ENCODE measurements at places on chromosomes 3 and 15.

GRCh38 chr3:15467227-15468181, 40.1 kb downstream of the EAF1 start:
- DNase-seq = no peak

DNA sequence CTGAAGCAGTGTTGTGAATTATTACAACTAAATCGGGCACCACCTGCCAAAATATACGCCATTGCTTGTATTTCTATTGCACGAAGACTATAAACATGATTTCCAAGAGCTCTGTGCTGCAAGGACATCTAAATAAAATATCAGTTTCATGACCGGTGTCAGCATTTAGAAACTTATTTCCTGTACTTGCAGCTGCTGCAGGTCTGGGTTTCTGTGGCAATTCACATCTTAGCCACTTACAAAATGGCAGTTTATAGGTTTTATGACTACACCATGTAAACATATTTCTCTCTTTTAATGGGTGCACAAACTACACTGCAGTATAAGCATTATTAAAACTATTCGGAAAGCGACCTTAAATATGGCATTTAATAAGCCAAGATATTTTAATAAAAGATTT, 359.4 kb downstream of the VPS13C start:
- DNase-seq = no peak

GRCh38 chr15:88674661-88675060, 35.8 kb downstream of the ISG20 start:
- DNase-seq = peak; percentile 70

- no peak for DNase-seq
These were observed 36.1 kb upstream of the EPHB3 start for GRCh38 chr3:184525337-184526087.

- peak; percentile 48 for DNase-seq
These were observed 552.6 kb downstream of the NSUN3 start for GRCh38 chr3:94615275-94616065.

- no peak for DNase-seq
These were observed 257.2 kb upstream of the NECTIN3 start for GRCh38 chr3:110814170-110815007.

- DNase-seq = no peak
These were observed 254.7 kb downstream of the SOX2 start for GRCh38 chr3:181966393-181966792.

- DNase-seq = no peak
These were observed 214.1 kb downstream of the NECTIN3 start for GRCh38 chr3:111285694-111286093.

DNA sequence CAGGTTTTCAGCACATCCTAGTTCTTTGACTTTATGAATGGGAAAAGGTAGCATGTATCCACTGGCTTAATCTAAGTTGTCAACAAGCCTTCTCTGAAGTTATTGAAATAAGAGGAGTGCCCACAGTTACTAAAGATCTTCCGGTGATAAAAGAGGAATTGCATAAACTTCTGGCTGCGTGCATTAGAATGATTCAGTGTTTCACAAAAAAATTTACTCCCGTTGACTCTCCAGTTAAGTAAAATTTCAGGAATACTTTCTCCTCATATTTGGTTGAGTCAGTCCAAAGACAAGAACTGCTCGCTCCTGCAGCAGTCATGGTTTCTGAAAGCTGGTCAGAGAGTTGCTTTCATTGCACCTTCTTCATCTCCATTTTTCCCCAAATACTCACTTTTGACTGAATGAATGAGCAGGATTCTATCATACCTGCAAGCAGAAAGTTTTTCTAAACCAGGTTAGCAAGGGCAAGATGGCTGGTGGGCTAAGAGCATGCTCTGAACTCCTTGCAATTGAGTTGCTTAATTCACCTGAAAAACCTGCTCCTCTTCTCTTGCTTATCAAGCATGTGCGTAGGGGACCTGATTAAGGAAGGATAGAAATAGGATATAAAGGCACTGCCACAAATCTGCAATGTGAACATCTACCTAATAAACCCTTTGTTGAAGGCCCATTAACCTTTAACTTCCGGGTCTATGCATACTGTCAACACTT, 64.2 kb upstream of the TIMP4 start:
- no peak for DNase-seq

DNA sequence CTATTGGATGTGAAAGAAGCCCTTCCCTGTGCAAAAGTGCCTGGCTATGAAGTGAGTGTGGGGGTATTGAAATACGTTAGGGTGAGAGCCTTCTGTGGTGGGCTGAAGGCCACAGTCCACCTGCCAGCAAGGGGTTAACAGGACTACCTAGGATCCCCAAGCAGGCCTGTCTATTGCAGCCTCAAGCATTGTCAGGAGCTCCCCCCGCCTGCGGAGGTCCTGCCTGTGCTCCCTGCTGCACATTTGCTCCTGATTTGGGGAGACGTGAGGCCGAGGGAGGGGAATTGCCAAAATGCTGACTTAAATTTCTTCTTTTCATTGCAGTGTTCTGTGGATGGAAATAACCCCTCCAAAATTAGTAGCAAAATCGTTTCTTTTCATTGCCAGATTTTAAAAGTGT, 56.2 kb downstream of the GABRG3 start:
- no peak for DNase-seq

DNA sequence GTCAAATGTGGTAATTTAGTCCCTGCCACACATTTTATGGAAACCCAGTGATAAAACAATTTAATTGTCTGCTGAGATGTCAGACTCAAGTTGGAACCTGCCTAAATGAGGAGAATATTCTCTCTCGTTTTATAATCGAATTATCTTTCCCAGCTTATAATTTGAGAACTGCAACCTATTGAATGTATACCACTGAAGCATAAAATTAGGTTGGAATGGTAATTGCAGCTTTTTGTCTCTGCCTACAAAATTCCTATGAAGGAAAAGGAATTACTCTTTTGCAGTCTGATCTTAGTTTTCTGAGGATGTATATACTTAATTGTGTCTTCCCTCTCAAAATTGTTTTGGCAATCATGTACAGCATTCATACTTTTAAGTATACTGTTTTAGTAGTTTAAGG, 28.9 kb downstream of the RAD51 start:
- no peak for DNase-seq

DNA sequence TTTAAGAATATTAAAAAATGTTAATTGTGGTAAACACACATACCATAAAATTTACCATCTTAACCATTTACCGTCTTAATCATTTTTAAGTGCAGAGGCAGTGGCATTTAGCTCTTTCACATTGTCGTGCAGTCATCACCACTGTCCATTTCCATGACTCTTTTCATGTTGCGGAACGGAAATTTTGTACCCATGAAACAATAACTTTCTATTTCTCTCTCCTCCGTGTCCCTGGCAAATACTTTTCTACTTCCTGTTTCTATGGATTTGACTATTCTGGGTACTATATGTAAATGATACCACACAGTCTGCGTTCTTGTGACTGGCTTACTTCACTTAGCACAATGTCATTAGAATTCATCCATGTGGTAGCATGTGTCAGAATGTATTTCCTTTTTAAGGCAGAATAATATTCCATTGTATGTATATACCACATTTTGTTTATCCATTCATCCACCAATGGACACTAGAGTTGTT, 27.9 kb downstream of the AKAP13 start:
- no peak for DNase-seq

DNA sequence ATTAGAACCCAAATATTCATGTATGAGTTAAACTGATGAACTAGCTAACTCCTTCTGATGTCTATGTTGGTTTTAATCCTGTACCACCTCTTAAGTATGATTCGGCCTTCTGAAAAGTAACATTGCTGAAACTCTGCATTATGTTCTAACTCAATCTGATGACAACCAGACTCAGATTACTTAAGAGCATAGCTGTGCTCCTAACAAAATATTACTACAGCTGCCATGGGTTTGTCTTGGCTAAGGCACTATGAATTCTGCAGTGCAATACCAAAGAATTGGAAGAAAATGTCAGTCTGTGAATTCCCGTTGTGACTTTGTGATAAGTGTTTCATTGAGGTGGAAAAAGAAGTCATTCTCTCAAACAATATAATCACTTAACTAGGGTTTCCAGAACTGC, 224.4 kb downstream of the ZMAT3 start:
- no peak for DNase-seq

DNA sequence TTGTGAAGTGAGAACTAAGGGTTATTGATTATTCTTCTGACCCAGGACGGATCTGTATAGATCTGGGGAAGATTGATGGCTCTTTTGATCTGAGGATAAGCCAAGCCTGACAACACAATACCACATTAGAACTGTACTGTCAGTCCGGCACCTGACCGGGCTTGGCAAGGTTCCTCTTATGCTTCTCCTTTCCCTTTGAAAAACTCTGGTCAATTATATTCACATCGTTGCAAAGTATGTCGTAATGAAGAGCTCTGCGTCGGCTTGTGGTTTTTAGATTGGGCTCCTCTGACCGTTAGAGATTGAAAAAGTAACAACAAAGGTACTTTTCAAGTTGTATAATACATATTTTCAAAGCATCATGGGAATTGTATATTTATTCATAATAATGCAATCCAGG, 389.8 kb downstream of the NR2F2 start:
- DNase-seq = no peak

- DNase-seq = no peak
These were observed 16.0 kb upstream of the ATOSA start for GRCh38 chr15:52695154-52695553.

Measured in WERI-Rb-1 (cell line).